Stimulated activated CD4-positive, alpha-beta T cell treated with anti-CD3 and anti-CD28 coated beads, Interleukin-4, amount 100 ng/mL, for 4 hours (primary cell): ENCODE measurements at places on chromosomes 12 and 14.

DNA sequence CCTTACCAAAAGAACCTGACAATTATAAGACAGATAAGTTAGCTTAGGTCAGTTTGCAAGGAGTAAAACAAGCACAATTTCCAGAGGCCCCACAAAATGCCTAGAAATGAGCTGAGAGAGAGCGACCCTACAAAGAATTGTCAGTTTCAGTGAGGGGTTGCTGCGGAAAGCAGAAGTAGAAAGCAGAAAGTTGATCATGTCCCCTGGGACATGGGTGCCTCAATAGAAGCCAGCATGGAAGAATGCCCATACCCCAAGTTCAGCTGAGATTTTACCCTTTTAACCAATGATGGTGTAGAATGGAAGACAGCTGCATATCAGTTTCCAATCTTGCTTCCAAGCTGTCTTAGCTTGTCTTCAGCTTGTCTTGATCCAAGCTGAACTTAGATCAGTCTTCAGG is 21.8 kb upstream of the CRY1 start:
- no peak for DNase-seq

- DNase-seq = no peak
Measured at GRCh38 chr12:104504146-104504545, 47.4 kb downstream of the CHST11 start.

DNA sequence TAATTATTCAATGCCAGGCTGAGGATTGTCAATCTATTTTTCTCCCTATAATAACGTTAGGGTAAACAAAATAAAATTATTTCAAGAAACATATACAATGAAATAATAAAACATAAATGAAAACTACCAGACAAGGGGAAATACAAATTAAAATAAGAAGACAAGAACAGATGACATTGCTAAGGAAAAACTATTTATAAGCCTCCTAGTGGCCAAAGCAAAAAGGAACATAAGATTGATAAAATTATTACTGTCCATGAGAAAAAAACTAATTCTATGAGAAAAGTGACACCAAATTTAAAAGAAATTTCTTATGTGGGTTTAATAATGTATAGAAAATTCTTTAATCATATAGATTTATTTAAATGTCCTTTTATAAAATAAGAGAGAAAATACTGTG is 294.7 kb downstream of the TTC6 start:
- DNase-seq = no peak

GRCh38 chr12:32002848-32003493 is 43.8 kb downstream of the RESF1 start:
- DNase-seq = no peak

- DNase-seq = no peak
Measured at GRCh38 chr14:44982594-44982993, 20.6 kb downstream of the TOGARAM1 start.

DNA sequence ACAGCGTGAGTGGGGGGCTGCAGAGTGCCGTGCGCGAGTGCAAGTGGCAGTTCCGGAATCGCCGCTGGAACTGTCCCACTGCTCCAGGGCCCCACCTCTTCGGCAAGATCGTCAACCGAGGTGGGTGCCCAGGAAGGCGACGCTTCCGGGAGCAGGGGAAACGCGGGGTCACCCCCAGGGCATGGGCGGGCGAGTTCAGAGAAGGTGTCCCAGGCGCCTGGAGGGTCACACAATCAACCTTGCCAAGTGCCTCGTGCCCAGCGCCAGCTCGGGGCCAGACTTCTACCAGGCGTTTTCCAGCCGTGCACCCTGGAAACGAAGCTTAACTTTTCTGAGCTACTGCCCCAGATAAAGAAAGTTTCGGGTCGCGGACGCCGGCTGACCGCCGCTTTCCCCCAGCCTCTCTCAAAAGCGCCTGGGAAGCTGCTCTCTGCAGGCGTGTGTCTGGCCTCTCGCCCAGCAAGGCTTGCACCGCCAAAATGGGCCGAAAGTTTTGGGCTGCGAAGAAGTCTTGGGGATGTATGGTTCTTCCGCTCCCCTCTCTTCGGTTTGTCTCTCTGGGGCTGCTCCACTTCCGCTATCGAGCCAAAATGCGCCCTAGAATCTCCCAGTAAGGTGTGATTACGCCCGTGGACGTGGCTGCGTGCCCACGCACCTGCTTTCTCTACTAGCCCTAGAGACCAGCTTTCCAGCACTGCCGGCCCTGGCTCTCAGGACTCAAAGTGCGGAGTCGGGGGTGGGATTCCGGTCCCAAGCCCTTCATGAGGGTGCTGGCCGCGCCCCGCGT is 1.7 kb downstream of the WNT1 start:
- no peak for DNase-seq

- DNase-seq = no peak
Measured at GRCh38 chr12:17992002-17992656, 97.9 kb downstream of the RERGL start.

DNA sequence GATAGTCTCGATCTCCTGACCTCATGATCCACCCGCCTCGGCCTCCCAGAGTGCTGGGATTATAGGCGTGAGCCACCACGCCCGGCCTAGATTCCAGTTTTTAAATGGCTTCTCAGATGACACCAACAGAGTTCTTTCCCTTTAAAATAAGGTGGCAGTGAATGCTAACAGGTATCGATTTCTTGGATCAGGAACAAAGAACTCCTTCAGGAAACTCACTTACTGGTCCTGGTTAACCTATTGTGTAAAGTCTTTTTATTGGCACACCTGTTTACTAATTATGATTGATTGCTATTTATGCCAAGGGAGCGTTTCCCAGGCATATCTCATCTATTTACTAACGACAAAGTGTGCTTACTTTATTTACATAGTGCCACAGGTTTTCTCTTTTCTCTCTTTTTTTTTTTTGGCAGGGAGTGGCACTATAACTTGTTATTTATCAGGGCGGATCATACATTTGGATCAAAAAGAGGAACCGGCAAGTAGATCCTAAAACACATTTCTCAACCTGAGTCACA is 89.7 kb downstream of the GLT1D1 start:
- DNase-seq = no peak

DNA sequence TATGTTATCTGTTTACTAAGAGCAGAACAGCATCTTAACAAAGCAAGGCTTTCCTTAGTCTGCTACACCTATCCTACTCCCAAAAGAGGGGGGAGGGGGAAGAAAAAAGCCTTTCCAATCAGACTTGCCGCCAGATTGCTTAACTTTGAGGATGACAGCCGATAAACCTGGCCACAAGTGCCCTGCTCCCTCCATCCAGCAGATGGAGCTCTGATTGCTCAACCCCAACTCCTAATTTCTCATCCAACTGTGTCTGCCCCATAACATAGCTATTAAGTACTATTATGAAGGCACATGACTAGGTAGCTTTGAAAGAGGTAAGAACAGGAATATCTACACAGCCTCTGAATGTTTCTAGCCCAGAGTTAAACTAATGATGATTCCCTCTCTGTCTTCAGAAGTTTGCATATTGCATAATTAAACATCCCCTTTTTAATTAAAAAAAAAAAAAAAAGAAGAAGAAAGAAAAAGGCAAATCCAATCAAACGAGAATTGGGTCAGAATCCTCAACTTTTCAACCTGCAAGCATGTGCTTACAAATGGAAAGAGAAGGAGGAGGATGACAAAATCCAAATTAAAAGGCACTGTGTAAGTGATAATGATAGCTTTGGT is 247.4 kb downstream of the GALC start:
- no peak for DNase-seq

DNA sequence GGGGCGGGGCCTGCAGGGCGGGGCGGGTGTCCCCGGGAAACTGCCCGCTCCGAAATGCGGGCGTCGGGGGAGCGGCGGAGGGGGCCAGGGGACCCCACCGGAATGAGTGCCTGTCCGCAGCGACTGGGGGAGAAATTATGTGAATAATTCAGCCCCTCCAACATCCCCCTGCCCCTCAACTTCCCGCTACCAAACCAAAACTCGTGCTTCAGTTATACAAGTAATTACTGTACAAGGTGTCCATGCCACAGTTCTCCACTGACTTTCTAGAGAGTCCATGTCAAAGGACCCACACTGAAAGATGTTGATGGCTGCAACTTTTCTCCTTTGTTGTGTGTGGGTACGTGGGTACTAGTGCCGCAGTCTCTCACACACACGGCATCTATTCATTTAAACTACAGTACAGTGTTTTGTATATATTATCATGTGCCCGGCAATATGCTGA is 414 bp upstream of the CDK17 start:
- no peak for DNase-seq
